ENCODE measurements at places on chromosomes 3 and 15.

DNA sequence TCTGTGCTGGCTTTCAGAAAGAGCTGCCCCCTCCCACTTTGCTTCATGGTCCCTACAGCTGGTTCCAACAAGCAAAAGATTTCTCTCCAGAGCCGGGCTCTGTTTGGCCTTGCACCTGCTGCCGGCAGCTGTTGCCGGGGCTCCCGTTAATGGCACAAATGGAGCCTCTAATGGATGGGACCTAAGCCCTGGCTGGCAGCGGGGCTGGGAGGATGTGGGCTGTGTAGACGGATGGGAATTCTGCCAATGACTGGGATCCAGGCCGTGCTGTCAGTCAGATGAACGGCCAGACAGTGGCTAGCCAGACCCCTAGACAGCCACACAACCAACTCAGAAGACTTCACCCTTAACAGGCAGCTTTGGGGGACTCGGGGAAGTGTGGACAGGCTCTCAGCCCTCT is 88.0 kb downstream of the RPLP1 start:
- no peak for DNase-seq

DNA sequence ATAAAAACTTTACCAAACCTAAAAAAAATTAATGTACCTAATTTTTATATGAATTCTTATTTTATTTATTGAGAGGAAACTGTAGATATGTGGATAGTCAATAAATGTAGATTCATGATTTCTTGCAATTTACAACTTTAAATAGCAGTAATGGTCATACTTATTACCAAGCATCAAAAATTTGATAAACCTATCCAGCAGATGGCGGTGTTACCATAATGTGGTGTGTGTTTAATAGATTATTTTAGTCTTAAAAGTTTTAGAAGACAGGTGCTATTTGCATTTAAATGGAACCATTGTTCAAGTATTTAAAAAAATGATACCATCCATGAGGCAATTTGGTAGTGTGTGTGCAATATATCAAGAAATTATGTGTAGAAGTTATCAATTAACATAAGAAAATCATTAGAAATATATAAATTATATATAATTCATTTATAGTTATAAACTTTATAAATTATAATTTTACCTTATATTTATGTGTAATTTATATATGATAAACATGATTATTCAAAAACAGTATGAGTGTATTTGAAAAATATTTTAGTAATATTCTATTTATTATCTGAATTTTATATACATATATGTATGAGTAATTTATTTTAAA is 176.0 kb upstream of the BCHE start:
- peak; percentile 5 for DNase-seq

GRCh38 chr3:194337965-194338753 is 13.0 kb downstream of the CPN2 start:
- no peak for DNase-seq

DNA sequence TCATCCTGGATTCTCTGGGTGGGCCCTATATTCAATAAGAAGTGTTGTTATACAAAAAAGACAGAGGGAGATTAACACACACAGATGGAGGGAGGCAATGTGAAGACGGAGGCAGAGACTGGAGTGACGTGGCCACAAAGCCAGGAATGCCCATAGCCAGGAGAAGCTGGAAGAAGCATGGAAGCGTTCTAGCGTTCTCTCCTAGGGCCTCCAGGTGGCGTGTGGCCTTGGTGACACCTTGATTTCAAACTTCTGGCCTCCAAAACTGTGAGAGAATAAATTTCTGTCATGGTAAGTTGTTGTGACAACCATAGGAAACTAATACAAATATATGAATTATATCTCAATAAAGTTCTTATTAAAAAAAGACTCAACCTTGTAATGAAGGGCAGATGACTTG is 21.3 kb downstream of the THBS1 start:
- DNase-seq = no peak

DNA sequence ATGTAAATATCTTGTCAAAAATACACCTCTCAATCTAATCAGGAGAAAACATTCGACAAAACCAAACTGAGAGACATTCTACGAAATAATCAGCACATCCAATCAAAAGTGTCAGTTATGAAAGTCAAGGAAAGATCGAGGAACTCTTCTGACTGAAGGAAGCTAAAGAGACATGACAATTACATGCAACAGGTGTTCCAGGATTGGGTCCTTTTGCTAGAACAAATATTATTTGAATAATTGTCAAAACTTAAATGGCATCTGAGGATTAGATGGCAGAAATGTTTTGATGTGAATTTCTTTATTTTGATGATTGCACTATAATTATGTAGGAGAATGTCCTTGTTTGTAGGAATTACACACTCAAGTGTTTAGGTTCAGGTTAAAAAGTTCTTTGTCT is 124.1 kb upstream of the HES1 start:
- no peak for DNase-seq

GRCh38 chr3:117586161-117586560 is 876.6 kb downstream of the TUSC7 start:
- DNase-seq = no peak

- no peak for DNase-seq
These were observed 41.4 kb upstream of the LMCD1 start for GRCh38 chr3:8460050-8460708.

DNA sequence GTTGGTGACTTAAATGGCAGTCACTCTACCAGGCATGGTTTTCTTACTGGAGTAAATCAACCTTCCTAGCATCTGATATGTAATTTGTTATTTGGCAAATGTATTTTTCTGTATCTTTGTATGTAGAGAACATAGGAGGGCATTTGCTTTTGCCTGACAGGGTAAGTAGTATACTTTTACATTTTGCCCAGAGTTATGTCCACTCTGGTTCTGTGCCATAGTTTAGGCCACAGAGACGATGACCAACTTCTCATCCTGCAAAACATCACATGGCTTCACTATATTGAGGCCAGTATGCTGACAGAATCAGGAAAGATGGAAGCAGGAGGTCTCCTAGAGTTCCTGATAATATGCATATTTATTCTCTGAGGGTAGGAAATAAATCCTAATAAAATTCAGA is 23.1 kb upstream of the ULK4 start:
- DNase-seq = no peak

- DNase-seq = peak; percentile 32
These were observed 559 bp downstream of the SENP5 start for GRCh38 chr3:196868297-196868661.

Measured in DND-41 (cell line).